ENCODE measurements at places on chromosomes 11 and 22.

GRCh38 chr22:40178417-40179409 lies 988 bp downstream of the TNRC6B start:
- no peak for DNase-seq

GRCh38 chr11:75776546-75776945 lies 8.0 kb downstream of the DGAT2 start:
- DNase-seq: no peak

DNA sequence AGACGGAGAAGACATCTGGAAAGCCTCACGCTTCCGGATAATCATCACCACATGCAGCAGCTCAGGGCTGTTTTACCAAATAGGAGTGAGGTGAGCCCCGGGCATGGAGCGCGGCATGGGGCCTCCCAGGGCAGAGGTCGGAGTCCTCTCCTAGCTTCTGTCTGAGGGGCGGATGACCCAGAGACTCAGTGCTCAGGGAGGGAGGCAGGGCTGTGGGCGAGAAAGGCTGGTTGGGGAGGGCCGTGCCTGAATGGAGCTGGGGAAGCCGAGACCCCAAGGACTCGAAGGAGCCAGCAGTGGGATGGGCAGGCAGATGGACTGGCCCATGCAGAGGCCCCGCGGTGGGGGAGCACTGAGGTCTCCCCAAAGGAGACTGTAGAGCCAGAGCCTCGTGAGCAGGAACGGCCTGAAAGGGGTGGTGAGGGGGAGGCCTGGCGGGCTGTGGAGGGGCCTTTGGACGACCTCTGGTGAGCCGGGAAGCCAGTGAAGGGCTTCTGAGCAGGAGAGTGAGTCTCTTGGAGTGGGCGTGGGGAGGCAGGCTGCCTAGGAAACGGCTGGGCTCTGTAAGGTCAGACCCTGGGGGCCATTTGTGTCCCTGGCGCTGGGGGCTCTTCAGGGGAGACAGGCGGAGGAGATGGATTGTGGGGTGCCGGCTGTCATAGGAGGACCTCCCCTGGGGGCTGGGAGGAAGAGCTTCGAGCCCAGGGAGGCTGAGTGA lies 24.7 kb upstream of the PANX2 start:
- DNase-seq: no peak

DNA sequence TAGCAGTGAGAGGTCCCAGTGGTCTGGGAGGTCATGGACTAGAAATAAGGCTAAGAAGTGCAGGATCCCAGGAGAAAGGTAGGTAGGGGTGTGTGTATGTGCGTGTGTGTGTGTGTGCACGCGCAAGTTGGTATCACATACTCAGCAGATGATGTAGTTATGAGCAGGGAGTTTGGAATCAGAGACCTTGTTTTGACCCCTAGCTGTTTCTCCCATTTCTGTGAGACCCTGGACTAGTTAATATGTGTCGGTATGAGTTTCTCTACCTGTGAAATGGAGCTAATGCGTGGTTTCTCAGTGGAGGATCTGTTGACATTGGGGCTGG lies 1.3 kb downstream of the SERPING1 start:
- no peak for DNase-seq

- no peak for DNase-seq
Observed at GRCh38 chr11:17600316-17601255, 53.5 kb downstream of the OTOG start.

- no peak for DNase-seq
Observed at GRCh38 chr22:31612891-31613285, 49.1 kb downstream of the PISD start.

DNA sequence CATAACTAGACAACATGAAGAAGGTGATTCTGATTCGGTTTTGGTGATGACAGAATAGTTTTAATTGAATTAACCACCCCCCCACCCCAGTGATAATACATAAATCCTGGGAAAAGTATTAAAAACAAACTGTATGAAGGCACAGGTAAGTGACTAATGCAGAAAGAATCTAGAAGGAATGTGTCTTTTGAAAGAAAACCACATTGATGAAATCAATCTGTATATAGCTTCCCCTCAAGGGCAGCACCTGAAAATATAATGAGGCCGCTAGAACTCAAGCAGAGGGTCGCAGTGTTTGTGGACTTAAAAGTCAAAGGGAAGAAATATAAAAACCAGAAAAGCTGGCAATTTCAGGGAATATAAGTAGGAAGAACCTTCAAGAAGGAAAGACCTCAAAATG lies 580.5 kb upstream of the CHORDC1 start:
- DNase-seq: no peak

DNA sequence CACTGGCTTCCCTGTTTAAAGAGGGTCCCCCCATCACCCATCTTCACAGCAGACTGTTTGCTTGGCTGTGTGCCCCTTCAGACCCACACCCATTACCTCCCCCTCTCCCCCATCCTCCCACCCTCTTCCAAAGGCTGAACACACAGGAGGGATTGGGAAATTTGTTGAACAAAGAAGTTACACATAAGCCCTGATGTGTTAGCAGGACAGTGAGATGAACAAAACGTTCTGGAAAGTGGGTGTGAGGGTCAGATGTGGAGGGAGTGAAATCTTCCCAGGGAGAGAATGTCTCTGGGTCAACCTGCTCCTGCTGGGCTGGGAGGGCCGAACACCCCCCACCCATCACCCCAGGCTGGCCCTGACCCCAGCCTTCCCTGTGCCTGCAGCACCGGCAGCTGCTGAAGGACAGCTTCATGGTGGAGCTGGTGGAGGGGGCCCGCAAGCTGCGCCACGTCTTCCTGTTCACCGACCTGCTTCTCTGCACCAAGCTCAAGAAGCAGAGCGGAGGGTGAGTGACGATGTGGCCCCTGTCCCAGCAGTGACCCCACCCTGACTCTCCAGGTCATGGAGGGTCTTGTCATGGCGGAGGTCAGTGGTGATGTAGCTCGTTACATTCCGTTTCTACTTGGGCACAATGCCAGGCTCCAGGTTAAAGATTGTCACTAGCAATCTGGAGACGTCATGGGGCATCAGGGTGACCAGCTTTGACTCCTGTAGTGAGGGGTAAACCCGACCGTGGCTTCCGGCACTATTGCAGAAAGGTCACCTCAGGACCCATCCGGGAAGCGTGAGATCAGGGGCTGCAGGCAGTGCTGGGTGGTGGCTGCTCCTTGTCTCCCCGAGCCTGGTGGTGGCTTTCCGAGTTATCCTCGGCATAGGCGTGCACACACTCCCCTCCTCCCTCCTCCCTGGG lies 103.5 kb downstream of the BCR start:
- no peak for DNase-seq

GRCh38 chr11:44529895-44530412 lies 35.5 kb upstream of the CD82 start:
- DNase-seq: no peak

- DNase-seq: no peak
Observed at GRCh38 chr11:102620818-102621561, 4.1 kb downstream of the MMP20 start.

- no peak for DNase-seq
Observed at GRCh38 chr11:105399511-105399910, 210.4 kb upstream of the GRIA4 start.

DNA sequence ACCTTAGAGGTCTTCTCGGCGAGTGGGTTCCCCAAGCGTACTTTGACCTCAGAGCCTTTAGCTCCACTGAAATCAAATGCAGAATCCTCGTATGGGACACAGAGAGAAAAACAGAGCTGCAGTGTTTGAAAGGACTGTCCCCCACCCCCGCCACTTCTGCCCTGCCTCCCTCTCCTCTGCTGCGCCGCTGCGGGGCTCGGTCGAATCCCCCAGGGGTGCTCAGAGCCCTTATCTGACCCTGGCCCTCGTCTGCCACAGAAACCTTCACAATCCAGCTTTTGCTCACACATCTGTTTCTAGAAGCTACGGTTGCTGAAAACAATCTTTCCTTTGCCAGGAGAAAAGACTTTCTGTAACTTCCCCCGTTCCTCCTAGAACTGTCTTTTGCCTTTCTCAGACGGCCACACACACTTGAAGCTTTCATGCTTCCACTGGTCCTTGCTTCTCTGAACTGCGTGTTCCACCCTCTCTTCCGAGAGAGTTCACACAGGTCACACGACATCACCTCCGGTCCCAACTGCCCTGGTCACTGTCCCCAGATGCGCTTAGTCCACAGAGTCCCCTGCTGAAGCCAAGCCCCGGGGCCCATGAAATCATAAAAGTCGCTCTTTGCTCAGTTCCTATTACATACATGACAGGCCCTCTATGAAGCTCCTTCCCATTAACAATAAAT lies 3.7 kb downstream of the SMIM35 start:
- DNase-seq: no peak

DNA sequence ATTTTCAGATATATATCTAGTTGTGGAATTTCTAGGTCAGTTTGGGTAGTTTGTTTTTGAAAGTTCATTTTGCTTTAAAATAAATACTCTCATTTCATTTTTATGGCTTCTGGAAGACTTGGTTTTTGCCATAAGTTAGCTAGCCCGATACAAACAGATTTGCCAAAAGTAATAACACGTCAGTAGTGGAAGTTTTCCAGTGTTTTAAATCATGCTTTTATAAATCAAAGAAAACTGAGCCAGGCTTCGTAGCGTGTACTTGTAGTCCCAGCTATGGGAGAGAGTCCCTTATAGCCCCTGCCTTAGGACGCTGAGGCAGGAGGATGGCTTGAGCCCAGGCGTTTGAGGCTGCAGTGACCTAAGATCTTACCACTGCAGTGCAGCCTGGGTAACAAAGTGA lies 21.7 kb upstream of the MICALL1 start:
- DNase-seq: no peak

DNA sequence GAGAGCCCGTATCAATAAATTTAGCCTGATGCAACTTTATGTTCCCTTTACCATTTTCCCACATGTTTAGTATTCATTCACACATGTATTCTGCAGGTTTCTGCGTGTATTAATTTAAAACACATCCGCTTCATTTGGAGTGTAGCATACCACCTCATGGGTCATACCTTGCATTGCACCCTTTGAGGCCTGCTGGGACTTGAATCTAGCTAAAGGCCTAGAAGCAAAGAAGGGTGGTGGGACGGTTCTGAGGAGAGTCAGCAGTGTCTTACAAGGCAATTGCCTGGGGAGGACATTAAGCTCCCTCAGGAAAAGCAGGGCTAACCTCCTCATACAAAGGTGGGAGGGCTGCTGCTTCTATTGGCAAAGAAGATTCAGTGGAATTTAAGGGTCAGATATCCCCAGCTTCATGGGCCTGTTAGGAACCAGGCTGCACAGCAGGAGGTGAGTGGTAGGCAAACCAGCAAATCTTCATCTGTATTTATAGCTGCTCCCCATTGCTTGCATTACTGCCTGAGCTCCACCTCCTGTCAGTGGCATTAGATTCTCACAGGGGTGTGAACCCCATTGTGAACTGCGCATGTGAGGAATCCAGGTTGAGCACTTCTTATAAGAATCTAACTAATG lies 15.9 kb upstream of the SNX19 start:
- no peak for DNase-seq

GRCh38 chr11:28619846-28620540 lies 511.8 kb downstream of the METTL15 start:
- no peak for DNase-seq

- no peak for DNase-seq
Observed at GRCh38 chr11:70680781-70681281, 282.5 kb downstream of the CTTN start.

DNA sequence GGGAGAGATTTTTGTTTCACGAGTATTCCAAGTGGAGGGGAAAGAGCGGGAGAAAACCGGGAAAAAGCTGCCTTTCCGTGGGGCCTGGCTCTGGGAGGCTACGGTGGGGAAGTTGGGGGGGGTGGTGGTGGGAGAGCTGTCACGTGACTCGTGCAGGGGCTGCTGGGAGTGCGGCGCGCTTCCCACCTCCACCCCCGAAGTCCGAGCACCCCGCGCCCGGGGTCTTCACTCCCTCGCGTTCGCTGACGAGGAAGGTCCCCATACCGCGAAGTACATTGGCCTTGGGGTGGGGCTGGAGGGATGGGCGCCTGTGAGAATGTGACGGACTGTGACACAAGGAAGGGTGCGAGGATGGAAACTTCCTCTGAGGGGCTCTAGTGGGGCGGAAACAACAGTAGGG lies at the start of gene TEX12:
Gene TEX12 (plus strand): TSS at position 228 of the 400 bp plus-strand sequence. CDS start 1,897 bp downstream, outside the sequence.
- no peak for DNase-seq

DNA sequence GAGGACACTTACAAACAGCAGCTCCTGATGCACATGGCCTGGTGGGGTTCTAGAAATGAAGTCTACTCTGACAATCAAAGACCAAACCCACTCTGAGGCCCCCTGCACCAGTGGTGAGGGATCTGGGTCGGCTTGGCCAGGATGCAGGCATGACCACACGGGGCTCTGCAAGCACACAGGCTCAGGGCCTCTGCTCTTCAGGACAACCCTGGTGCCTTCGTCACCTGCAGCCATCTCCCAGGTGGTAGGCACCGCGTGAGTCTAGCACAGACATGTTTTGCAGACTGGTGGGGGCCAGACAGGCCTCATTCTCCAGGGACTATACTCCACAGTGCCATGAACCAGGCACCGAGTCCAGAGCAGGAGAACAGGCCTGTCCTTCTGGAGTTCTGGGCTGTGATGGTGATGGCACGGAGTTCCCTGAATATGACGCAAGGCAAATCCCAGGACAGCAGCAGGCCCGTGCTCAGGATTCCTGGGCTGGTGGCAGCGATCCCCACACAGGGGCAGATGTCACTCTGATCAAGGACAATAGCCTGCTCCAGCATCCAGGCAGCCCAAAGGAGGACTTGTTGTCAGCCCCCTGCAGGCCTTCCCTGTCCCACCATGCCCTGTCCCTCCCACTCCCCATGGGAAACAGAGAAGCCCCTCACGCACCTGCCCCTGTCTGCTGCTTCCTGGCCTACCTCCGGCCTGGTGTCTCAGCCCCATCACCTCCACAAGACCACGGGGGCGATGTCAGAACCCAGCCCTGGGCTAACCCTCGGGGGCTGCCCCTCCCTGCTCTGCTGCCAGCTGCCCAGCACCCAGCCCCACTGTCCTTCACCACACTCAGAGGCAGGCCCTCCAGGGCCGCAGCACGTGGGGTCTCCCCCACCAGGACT lies 36.1 kb downstream of the GNB1L start:
- no peak for DNase-seq

- no peak for DNase-seq
Observed at GRCh38 chr22:23708270-23708669, 17.5 kb downstream of the RGL4 start.

- peak; percentile 16 for DNase-seq
Observed at GRCh38 chr11:79437981-79438630, 2.7 kb downstream of the TENM4 start.

DNA sequence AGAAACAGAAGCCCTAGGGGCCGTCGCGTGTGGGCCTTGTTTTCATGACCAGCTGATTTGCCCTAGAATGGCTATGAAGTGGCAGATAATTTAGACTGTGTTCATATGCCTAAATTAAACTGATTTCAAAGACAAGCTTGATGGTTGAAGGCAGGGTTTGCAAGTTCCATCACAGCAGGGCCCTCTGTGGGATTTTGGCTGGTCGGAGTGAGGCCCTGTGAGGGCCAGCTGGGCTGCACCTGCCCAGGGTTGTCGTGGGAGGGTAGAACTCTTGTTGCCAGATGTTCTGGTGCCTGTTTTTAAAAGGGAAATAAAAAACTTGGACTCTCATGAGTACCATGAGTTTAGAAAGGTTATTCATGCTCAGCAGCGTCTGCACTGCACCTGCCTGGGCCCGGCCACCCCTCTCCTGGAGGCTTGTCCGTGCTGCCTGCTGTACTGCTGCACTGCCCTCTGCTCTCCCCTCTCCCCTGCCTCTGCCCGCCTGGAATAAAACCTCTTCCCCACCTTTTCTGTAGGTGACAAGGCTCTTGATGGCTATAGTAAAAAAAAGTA lies 44.1 kb downstream of the AP2A2 start:
- DNase-seq: no peak

- no peak for DNase-seq
Observed at GRCh38 chr22:40525250-40525884, 111.2 kb downstream of the MRTFA start.

- DNase-seq: no peak
Observed at GRCh38 chr11:130188585-130189347, 29.2 kb downstream of the ST14 start.

Data from HEK293T (cell line).